ENCODE measurements at places on chromosomes 11 and 22.

- no peak for DNase-seq
These were observed 35.6 kb downstream of the ASRGL1 start for GRCh38 chr11:62372871-62373270.

DNA sequence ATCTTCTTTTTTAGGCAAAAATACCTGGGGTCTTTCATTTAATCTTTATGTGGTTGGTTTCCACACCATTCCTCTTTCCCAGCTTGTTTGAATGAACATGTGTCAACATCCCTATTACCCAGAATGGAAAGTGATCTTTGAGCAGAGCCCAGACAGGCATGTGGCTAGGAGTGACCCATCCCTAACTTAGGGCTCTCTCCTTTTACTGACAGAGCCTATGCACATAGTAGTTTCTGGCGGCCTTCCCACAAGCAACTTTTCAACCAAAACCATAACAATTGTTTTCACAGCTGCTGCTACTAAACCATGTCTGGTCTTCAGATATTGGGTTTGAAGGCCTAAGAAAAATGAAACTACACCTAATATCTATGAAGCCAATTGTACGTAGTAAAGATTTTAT is 107.5 kb downstream of the TENM4 start:
- DNase-seq: no peak

GRCh38 chr11:17793642-17794170 is 59.1 kb downstream of the KCNC1 start:
- DNase-seq: no peak

GRCh38 chr22:44085743-44086270 is 61.7 kb downstream of the PARVB start:
- DNase-seq: no peak

GRCh38 chr11:79670882-79671281 is 230.1 kb upstream of the TENM4 start:
- no peak for DNase-seq

GRCh38 chr11:64803158-64803845 is at the start of gene MAP4K2:
TSS of gene MAP4K2 (minus strand) at chr11:64803214. CDS start at chr11:64803149, 65 bp downstream.
- peak; percentile 58 for DNase-seq

DNA sequence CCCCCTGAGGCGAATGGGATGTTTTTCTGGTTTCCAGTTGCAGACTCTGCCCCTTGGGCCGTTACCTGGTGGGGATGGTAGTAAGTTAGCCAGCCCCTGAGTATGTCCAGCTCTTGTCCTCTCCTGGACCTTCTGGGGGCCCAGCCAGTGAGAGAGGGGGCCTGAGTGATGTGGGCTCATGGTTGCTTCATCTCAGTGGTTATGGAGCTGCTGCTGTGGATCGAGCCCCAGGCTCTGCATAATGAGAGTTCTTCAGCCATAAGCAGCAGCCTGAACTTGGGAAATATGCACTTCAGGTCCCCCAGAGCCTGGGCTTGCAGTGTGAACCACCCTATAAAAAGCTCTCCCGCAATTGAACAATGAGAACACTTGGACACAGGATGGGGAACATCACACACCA is 5.9 kb downstream of the TMPRSS13 start:
- no peak for DNase-seq

DNA sequence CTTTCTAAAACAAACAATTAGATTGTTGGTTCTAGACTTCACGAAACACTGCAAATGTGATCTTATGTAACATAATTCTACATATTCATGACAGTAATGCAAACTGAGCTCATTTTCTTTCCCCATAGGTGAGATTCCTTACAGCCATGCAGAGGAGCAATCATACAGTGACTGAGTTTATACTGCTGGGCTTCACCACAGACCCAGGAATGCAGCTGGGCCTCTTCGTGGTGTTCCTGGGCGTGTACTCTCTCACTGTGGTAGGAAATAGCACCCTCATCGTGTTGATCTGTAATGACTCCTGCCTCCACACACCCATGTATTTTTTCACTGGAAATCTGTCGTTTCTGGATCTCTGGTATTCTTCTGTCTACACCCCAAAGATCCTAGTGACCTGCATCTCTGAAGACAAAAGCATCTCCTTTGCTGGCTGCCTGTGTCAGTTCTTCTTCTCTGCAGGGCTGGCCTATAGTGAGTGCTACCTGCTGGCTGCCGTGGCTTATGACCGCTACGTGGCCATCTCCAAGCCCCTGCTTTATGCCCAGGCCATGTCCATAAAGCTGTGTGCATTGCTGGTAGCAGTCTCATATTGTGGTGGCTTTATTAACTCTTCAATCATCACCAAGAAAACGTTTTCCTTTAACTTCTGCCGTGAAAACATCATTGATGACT is 1.5 kb downstream of the OR9G1 start:
- no peak for DNase-seq

- DNase-seq: no peak
These were observed 5.1 kb upstream of the NOL12 start for GRCh38 chr22:37681001-37681424.

- no peak for DNase-seq
These were observed 55.5 kb downstream of the CSNK2A3 start for GRCh38 chr11:11297578-11297977.

DNA sequence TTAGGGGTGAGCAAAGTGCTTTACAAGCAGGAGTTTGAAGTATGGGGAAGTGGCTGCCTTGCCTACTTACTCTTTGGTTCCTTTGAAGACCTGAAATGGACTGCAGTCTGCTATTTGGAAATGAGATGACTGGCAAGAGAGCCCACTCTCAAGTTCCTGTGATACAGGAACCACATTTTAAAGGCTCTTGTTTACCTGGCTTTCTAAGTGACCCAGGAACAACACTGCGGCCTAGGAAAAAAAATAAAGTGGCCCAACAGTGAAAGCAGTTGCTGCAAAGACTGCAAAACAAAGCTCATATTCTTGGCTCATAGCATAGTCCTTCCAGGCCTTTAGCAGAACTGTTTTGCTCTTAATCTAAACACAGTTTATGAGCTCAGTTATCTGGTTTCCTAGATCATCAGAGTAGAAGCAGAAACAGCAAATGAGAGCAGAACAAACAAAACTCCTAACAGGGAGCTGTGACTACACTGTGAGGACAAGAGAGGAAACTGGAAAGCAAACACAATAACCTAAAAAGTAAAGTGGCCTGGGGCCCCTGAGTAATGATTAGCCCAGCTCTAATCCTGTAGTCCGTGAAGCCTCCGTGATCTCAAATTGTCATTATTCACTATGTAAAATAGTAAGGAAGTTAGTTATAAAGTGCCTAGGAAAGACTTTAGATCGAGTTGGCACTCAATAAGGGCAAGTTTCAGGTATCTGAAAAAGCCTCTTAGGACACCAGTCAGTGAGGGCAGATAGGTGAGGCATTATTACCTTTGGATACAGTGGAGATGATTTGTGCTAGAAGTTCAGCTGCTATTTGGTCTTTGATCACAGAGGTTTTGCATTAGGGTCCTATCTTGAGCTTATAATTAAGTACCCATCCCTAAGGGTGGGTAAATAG is 11.5 kb downstream of the CCDC117 start:
- DNase-seq: no peak

GRCh38 chr11:120547316-120547715 is 35.8 kb downstream of the GRIK4 start:
- DNase-seq: no peak

DNA sequence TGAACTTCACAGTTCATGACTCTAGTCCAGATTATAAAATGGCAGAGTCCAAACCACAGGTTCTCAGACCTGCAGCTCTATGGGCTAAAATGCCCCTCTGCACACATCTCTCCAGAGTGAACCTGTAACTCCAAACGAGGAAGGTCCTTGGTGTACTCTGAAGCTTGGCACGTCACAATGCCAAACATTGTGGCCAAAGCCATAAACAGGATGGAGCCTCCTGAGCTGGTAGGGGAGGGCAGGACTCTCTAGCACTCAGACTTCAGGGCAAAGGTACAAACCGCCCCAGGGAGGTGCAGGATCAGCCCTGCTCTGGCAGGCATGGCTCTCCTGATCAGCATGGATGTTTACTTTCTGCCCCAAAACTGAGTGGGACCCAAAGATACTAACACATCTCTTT is 2.3 kb downstream of the SCUBE2 start:
- no peak for DNase-seq

GRCh38 chr22:37381489-37381888 is 45.8 kb downstream of the ELFN2 start:
- DNase-seq: no peak

DNA sequence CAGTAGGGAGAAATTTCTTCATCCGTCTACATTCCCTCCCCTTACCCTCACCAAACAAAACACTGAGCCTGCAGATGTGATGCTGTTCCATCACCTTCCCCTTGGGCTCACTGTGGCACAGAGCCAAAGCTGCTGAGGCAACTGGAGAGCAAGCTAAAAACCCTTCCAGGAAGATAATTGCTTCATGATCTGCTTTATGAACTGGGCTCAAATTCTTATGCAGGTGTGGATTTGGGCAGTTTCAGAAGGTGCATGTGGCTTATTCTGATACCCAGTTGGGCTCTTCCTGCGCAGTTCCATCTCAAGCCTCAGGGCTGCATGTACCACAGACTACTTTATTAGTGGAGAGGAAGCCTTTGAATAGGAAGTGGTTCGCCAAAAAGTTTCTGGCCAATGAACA is 58.3 kb downstream of the AAMDC start:
- no peak for DNase-seq

DNA sequence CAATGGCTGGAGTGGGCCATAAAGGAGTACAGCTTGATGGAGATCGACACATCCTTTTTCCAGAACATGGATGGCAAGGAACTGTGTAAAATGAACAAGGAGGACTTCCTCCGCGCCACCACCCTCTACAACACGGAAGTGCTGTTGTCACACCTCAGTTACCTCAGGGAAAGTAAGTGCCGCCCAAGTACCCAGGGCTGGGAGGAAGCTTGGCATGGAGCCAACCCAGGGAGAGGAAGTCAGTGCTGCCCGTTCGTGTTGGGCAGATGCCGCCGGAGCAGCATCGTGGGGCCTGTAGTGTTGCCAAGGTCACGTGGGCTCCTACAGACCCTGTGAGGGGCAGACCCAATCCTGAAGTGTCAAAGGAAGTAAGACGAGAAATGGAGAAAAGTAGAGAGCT is 78.9 kb downstream of the FLI1 start:
- DNase-seq: no peak

- no peak for DNase-seq
These were observed 66.2 kb upstream of the LMO1 start for GRCh38 chr11:8329847-8330361.

GRCh38 chr22:38611559-38611958 is 41.6 kb upstream of the DMC1 start:
- DNase-seq: no peak

GRCh38 chr11:44671234-44671633 is 55.5 kb upstream of the TSPAN18 start:
- no peak for DNase-seq

- no peak for DNase-seq
These were observed 103.8 kb downstream of the FAM168A start for GRCh38 chr11:73493956-73494598.

DNA sequence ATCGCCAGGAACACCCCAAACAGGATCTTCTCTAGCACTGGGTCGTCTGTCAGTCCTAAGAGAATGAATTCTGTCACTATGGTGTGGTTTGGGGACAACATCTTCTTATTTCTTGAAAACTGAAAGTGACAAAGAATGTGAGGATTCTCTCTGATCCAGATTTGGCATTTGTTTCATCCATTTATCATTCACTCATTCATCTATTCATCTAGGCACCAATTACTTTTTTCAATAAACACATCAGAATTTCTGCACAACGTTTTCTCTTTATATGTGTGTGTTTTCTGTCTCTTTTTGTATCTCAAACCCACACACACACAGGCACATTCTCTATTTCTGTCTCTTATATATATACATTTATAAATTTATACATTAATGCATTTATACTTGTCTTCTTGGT is at the start of gene OR5M10:
Gene OR5M10 (minus strand): TSS at position 101 of the 400 bp plus-strand sequence. CDS start 0 bp downstream, at position 101.
- no peak for DNase-seq

GRCh38 chr11:117426297-117426685 is 98.6 kb downstream of the CEP164 start:
- DNase-seq: peak; percentile 71

GRCh38 chr11:122085264-122085663 is 30.8 kb downstream of the BLID start:
- no peak for DNase-seq

GRCh38 chr22:27699383-27700019 is 102.1 kb downstream of the MN1 start:
- DNase-seq: no peak

DNA sequence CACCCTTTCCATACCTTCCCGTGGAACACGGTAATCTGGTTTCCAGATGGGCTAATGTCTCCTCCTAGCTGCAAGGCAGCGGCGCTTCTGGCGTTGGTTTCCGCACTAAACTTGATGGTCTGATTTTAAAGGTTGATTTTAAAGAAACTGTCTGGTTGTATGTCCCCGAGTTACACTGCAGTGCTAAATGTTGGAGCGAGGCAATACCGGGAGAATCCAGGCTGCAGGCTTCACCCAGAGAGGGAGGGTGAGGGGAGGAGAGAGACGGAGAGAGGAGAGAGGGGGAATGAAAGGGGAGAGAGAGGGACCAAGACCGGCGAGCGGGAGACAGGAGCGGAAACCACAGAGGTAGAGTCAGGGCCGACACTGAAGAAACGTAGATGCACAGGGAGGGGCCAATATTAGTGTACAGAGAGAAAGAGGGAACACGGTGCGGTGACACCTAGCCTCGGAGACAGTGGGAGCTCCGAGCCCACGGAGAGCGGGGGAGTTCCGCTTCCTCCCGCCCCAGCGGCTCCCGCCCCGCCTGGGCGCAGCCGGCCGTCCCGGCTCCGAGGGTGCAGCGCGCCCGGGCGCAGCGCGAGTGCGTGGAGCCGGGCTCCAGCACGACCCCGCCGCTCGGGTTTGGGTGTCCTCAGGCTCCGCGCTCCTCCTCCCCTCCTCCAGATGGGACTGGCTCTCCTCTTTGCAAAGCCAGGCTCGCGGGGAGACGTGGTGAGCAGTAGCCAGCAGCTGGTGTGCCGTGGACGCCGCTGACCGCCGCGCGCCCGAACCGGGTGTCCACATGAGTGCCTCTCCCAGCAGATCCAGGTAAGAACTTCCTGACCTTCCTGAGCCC is 71.9 kb upstream of the GRAMD1B start:
- peak; percentile 47 for DNase-seq

DNA sequence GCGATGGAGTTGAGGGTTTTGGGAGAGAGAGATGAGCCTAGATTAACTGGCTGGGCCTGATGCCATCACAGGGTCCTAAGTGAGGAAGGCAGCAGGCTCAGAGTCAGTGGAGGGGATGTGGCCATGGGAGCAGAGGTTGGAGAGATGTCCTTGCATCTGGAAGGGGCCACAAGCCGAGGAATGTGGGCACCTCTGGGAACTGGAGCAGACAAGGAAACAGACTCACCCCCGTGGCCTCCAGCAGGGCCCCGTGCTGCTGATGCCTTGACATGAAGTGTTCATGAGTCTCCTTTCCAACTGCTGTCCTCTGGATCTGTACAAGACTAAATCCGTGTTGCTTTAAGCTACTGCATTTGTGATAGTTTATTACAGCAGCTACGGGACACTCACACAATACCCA is 49.2 kb downstream of the SHISAL1 start:
- DNase-seq: no peak

- DNase-seq: no peak
These were observed 1.1 kb downstream of the MTMR2 start for GRCh38 chr11:95922536-95923438.

DNA sequence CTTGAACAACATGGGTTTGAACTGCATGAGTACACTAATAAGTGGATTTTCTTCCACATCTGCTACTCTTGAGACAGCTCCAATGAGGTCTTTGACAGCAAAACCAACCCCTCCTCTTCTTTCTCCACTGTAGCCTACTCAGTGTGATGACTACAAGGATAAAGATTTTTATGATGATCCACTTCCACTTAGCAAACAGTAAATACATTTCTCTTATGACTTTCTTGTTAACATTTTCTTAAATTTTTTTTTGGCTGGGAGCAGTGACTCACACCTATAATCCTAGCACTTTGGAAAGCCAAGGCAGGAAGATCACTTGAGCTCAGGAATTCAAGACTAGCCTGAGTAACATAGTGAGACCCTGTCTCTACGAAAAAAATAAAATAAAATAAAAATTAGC is 9.9 kb upstream of the EIF4G2 start:
- DNase-seq: no peak
